ENCODE measurements at places on chromosomes 7 and 10.
A peak's percentile ranks its signal among the peaks of the same experiment; 100 is the strongest.

GRCh38 chr10:108868881-108869280 is 1054.4 kb downstream of the XPNPEP1 start:
- no peak for DNase-seq

DNA sequence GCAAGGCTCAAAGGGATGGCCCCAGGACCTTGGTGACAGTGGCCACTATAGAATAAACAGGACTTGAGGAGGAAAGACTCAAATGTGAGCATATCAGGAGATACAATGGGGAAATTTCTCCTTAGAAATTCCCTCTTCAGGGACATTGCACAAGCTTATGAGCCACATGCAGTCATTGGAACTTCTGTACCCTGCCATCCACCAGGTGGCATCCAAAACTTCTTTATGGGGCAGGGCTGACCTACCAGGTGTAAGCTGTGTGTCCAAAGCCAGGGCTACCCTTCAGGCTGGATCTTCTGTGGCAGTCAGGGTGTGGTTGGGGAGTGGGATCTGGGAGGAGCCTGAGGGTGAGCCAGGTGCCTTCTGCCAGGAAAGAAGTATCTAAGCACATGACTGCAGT is 36.6 kb upstream of the LRRC18 start:
- no peak for DNase-seq

DNA sequence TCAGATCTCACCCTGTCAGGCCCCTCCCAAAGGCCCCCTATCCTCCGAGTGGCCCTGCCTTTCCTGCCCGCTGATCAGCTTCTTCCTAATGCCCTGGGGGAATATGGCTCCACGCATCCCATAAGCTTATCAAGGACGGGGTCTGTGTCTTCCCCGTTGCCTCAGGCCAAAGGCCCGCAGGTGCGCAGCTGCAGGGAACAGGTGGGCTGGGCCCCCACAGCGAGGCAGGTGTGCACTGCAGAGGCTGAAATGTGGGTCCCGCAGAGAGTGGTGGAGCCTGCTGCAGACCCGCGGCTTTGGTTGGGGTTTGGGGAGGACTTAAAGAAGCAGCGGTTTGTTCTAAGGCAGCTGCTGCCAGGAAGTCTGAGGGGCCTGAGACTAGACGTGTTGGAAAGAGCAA is 220.8 kb upstream of the TCERG1L start:
- no peak for DNase-seq

DNA sequence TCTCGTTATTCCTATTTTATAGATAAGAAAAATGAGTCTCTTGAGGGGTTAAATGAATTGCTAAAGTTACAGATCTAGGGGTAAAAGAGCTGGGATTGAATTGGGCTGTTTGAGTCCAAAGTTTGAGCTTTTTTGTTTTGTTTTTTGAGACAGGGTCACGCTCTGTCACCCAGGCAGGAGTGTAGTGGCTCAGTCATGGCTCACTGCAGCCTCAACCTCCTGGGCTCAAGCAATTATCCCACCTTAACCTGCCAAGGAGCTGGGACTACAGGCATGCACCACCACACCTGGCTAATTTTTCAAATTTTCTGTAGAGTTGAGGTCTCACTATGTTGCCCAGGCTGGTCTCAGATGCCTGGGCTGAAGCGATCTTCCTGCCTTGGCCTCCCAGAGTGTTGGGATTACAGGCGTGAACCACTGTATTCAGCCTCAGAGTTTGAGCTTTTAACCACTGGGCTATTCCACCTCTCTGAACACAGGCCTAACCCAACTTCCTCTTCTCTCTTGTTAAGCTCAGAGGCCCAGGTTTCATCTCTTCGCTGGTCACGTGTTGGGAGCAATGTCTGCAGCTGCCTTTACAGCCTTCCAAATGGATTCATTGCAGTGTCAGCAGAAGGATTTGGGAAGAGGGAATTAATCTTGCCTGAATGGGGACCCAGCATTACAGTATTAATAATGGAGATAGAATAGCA is 8.0 kb downstream of the SUFU start:
- no peak for DNase-seq

- peak; percentile 3 for DNase-seq
These were observed 139.2 kb downstream of the ETV1 start for GRCh38 chr7:13850185-13850752.

- DNase-seq: no peak
These were observed 66.7 kb upstream of the AQP1 start for GRCh38 chr7:30844916-30845315.

DNA sequence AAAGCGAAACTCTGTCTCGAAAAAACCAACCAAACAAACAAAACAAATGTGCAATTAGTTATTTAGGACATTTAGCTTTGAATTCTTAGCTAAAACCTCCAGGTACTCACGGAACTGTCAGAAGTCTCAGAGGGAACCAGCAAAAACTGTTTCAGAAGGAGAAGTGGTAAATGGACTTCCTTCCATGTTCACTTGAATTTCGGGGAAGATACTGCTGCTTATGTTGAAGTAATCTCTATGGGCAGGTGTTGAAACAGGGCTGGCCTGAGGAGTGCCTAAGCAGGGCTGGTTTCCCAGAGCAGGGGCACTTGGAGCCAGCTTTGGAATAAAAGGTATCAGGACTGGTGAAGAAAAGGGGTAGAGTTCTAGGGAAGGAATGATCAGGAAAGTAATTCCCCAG is 2.4 kb upstream of the EXOC6 start:
- no peak for DNase-seq

DNA sequence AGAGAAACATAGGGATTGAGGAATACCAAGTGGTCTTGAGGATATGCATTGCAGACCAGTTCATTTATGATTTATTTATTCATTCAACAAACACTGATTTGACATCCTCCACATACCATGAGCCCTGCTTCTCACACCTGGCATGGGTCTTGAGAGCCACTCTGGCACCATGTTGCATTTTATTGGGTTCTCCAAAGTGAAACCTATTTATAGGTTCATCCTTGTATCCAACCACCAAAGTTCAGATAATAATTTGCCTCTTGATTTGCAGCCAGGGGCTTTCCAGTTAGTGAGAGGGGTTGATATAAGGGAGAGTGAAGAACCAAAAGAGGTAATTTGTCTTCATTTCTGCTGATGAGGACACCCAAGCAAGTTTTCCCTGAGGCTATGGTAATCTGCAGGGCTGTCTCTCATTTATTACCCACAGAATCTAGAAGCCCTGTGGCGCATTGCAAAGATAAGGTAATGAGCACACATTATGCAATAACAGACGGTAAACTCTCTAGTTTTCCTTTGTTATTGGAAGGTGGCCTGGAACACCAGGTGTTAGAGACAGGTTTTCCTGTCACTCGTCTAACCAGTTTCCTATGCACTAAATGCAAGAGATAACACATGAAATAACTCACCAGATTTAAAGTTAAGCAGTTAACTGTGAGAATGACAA is 28.8 kb upstream of the ICA1 start:
- DNase-seq: no peak

GRCh38 chr10:52308251-52309031 is 5.6 kb upstream of the DKK1 start:
- DNase-seq: no peak

DNA sequence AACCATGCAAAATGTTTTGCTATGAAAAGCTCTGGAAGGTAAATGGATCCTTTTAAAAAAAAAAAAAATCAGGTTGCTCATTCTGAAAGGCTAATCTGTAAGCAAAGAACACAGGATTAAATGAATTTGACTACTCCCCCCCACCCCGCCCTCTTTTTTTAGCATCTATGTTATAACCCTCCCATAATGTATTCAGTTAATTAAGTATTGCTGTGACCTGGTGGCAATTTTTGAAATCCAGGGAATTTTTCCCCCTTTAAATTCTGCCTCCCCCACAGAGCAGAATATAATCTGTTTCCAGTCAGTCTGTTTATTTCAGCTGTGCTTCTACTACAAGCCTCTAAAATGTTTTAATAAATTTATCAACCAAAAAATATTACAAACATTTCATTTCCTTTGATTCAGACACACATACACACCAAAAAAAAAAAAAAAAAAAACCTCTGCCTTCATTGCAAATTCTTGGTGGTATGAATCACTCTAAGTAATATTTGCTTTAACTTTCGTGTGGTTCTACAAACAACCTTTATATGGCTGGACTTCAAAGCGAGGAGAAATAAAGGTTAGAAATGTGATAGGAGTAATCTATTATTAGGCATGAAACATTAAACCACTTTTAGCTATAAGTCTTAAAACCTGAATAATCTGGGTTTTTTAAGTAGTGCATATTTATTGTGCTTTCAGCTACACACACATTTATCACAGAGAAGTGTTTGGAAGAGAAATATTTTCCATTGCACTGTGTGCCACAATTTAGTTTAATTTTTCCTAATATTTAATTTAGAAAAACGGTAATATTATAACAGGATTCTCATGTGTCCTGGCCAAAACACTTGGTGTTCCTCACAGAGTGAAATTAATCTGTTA is 64.4 kb upstream of the ARID5B start:
- no peak for DNase-seq

DNA sequence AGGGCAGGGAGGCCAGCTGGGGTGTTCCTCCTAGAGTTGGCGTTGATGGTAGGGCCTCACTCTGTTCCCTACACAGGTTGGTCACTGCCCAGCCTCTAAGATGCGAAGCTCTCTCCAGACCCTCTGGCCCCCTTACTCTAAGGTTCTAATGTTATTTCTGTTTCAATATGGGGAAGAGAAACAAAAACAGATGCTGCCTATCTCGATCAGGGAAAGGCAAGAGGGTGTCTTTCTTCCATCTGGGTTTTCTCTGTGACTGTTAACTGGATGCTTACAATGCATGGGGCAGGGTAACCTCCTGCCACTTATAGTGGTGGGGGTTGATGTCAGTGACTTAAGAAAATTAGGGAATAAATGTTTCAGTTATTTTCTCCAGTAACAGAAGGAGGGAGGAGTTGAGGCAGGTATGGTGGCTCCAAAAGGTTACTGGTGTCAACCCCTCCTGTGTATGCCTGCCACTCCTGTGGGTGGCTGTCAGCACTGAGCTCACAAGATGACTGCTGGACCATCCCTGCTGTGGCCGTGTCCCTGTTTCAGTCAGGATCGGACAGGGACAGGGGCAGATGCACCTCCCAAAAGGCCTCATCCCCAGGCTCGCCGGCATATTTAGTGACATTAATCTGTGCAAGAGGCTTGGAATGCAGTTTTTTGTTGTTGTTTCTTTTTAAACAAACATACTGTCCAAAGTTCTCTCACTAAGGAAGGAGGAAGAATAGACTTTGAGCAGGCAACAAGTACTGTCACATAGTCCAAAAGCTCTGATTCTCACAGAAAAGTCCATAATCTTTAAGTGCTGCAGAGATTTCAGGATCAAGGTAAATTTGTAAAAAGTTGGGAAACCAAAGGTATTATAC is 39.6 kb upstream of the SYPL1 start:
- no peak for DNase-seq

DNA sequence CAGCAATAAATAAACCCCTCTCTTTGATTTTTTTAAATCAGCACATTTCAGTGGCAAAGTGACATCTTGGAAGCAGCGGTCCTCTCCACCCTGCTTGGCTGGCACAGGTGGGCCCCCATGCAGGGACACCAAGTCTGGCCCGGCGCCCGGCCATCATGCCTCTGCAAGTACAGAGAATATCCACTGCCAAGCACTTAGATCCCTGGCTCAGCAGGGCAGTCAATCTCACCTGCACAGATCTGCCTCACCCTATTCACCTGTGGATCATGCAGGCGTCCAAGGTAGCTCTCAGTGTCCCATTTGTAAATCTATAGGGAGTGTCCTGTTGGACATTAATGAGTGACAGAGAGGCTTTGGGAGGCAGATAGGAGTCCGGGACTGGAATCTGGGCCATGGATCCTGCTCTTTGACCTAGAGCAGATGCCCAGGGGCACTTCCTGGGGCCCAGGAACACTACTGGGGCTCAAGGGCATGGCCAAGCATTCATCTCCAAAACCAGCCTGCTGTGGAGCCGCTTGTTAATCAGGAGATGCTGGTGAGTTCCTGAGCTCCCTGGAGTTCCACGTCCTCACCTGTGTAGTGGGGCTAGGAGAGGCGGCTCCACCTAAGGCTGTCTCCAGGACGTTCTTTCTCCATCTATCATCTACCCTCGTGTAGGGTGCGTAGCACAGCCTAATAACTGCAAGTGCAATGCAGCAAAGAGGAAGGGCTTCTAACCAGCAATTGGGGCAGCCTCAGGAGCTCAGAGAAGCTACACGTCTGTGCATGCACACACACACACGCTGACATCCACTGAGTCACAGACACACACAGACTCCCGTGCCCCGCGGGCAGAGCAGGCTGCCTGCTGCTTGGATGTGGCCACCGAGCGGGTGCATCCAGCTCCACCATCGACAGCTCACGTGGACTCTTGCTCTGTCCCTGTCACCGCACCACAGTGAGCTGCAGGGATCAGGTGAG is 123.6 kb downstream of the OAT start:
- no peak for DNase-seq

DNA sequence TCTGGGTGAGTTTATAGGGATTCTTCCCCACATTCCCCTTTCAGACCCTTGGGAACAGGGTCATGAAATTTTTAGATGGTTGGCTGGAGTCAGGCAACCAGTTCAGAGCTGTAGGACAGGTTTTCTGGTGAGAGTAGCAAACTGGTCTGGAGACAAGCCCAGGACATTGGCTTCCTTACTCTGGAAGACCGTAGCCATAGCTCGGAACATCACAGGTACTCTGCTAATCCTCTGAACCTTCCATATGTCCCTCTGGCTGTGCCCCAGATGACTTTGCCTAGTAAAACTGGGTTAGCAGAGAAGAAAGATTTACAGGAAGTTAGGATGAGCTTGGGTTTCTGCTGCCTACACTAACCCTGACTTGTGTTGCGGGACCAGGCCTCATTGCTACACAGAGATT is 104.5 kb upstream of the MKLN1 start:
- no peak for DNase-seq

- no peak for DNase-seq
These were observed 30.8 kb downstream of the LSMEM1 start for GRCh38 chr7:112511451-112512202.

DNA sequence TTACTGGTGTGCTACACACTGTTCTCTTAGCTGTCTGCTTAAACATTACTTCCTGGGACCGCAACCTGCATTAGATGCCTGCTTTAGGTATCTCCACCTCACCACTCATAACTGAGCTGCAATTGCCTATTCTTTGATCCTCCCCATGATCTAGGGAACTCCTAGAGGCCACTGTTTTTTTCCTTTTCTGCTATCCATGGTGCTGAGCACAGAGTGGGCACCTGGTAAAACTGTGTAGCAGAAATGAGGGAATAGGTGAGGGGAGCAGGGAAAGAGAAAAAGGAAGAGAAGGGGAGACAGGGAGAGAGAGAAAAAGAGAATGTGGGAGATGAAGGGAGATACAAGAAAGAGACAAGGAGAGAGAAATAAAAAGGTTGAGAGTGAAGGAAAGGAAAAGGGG is 434.9 kb downstream of the ADRA2A start:
- DNase-seq: no peak

DNA sequence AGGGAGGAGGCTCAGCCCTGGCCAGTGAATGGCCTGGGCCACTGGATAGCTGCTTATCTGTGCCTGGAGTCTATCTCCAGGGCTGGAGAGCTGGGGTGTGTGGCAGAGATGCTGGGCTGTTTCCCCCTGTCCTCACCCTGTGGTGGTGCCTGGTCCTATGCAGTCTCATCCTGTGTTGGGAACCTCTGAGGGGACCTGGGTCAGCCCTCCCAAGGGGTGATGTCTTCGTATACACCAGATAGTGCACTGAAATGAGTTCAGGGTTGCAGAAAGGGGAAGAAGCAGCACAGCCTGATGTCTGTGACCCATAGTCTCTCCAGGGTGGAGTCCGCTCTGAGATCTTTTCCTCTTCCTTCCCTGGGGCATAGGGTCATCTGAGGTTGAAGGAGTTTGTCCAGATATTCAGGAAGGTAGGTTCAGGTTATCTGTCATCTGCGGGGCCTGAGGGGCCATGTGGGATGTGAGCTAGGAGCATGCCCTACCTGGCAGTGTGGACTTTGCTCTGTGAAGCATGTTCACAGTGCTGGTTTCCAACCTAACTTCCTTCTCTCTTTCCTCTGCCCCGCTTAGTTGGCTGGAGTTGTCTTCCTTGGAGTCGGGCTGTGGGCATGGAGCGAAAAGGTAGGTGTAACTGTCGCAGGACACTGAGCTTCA is 33.4 kb upstream of the SH2D4B start:
- DNase-seq: no peak
